ENCODE measurements at places on chromosomes 2 and 18.

DNA sequence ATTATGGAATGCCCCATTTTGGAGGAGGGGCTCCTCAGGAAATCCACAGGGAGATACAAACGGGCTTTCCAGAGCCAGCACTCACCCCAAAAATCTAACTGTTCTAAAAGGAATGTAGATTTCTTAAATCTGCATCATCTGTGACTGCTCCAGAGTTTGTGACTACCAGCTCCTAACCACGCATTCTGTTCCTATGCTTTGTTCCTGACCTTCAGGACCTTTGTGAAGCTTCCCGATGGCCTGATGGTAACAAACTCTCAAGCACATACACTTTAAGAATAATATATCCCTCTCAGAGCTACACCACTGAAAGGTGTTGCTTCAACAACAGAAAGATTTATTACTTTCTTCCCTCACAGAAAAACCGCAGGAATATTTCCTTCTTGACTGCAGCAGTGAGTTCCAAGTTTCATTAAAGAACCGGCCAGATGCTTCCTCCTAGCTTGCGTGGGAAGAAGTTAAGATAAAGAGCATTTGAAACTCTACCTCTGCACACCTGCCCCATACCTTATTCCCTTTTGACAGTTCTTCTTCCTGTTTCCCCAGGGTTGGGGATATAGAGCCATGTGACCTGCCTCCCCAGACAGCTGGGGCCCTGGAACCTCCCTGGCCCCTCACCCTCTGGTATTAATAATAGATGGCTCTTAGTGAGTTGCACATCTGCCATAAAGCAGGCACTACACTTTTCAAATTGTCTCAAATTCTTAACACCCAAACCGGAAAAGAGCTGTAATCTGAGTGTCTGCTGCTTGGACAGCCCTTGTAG, 40.2 kb upstream of the EML4 start:
- DNase-seq = peak; percentile 32

- DNase-seq = no peak
Measured at GRCh38 chr2:120740375-120740764, 4.7 kb downstream of the GLI2 start.

DNA sequence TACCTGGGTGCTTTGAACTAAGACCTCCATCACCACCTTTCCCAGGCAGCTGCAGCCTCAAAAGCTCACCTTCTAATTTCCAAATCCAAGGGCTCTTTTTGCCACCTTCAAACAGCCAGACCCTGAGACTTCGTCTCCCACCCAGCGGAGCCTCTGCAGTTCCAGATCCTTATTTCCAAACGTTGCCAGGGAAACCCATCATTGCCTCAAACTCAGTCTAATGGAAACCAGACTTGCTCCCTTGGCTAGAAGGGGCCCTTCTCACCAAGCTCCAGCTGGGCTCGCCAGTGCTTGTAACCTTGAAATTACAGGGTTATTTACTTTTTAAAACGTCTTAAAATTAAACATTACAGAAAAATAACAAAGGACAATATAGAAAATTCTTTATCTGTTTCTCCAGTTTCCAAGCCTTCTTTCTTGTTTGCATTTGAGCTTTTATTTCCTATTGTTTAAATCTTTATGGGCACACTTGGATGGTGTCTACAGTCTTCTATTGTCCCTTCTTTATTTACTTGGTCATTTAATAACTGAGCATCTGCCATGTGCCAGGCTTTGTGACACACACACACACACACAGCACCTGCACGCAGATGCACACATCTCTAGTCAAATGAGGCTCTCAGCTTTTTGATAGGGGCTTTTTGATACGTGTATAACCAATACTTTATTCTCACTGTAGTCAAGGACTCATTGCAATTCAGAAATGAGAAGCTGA, 36.1 kb downstream of the TRPM8 start:
- peak; percentile 90 for DNase-seq

DNA sequence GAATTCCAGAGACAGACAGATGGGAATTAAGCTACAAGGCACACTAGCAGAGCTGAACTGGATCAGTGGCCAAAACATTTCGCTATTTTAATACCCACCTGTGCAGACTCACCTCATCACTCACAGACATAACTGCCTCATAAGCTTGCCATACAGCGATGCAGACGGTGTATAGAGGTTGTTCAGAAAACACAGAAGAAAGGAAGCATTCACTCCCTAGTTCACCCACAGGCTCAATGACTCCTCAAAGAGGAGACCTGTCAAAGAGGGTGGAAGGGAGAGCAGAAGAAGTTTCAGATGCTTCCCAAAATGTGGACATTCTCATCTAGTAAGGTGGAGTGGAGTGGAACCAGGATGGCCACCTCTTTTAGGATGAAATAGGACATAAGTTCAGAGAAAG, 81.7 kb upstream of the SPHKAP start:
- no peak for DNase-seq

DNA sequence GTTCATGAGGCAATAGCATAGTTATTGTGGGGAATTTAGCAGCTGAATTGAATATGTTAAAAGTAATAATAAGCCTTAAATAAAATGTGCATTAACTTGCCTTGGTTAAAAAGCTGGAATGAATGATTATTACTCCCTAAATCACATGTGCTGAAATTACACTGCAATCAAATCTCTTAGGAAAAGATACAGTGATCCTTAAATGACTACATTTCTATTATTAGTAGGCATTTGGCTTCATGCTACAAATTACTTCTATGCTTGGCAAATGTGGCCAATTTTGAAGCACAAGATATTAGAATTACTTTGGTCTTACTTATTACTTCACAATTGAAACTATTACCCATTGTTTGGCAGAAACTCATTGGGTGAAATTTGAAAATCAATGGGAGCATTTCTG, 5.4 kb downstream of the RND3 start:
- no peak for DNase-seq

DNA sequence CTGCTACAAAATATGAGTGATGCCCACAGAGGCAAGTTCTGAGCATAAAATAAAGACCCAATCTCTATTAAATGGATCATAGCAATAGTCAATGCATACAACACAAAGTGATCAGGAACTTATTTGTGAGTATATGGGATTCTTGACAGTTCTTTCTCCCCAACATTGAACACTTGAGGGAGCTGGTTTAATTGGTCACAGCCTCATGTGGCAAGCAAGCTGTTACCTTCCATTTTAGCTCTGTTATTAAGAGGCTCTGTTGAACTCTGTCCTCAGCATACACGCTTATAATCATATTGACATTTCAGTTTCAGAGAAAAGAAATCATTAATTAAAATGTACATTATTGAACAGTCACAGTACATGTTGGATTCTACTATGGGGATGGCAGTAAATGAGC, 37.6 kb upstream of the PAX3 start:
- DNase-seq = peak; percentile 32

DNA sequence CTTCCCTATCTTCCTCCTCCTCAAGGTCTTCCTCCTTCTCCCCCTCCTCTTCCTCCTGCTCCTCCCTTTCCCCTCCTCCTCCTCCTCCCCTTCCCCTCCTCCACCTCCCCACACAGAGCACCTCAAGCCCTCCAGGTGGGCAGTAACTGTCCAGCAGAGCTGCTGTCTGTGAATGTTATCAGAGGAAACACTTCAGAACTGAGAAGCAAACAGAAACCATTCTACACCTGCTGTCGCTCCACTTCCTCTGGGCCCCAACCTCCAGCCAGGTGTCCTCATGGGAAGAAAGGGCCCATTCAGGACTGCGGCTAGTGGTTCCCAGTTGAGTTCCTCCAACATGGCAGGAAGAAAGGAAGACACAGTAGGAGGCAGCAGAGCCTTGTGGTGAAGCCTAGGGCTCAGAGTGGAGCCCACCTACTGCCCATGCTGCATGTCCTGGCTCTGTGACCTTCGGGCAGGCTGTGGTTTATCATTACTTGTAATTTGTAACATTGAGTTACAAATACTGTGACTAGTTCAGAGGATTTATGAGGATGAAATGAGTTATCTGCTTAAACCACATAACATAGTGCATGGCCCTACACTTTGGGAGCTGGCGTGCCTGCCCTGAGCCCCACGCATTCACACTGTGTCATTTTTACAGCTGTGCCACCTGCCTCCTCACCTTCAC, 165.9 kb upstream of the ID2 start:
- DNase-seq = peak; percentile 85

GRCh38 chr2:219270055-219270372, 9.2 kb upstream of the DNAJB2 start:
- DNase-seq = no peak

DNA sequence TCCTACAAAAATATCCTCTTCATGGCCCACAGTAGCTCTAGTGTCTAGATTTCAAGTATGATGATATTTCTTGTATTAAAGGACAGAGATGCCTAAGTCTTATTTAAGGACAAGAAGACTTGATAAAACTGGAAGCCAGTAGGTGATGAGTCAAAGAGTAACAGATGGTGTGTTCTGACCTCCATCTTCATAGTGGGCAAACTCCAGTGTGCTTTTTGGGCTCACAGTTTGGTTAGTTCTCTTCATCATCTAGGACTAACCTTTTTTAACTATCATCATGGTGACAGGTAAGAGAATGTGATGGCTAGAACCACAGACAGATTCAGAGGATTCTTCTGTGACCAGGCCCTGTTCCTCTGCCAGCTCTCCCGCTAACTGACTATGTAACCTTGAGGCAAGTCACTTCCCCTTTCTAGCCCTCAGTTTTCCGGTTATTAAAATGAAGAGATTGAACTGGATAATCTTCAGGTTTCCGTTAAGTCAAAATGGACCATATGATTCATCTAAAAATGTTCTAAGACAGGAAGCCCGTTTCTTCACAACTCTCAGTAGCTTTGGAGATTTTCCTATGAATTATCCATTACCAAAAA, 140.3 kb upstream of the RASGRP3 start:
- no peak for DNase-seq

- DNase-seq = no peak
Measured at GRCh38 chr2:126823951-126824350, 74.7 kb upstream of the TEX51 start.

DNA sequence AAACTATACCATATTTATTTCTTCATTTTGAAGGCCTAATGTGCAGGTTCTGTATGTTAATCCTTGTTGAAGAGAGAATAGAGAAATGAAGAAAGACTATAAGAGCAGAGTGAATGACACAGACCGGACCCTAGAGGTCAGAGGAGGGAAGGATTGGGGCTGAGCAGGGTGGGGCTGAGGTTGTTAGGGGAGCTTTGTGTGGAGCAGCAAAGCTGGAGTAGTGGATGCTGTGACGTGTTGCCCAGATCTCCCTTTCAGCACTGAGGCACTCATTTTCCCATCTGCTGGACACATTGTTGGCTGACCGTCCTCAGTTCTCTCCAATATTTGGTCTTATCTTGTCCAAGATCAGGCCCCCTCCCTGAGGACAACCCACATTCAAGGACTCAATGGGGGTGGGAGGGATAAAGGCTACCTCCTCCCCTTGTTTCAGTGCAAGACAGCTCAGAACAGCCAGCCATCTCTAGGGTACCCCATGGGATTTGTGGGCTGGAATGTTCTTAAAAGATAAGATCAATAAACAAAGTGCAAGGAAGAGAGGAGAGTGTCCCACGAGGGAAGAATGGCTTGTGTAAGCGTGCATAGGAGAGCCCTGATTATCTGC, 143.6 kb downstream of the TDRD15 start:
- no peak for DNase-seq

DNA sequence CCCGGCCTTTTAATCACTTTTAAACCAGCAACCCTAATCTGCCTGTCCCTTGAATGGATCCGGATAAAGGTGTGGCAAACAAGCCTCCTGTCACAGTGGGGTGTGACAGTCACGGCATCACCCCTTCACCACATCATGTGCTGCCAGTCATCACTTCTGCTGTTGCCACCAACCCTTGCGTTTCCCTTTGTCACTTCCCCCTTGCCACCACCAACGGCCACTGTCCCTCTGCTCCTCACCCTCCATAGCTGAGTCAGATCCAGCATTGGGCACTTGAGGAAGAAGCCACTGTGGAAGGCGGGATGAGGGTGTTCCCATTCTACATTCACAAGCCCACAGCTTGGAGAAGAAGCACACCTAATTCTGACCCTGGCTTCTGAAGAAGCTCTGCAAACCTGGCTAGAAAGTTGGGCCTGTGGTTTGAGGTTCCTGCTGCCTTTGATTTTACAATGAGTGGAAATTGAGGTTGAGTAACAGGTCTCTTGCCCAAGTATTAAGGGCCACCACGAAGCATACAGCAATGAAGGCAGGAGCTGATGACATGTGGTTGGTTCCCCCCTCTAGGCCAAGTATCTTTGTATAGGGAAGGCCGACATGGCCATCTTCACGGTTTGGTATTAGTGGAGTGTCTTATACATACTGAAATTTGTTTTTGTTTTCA, 22.9 kb upstream of the DARS1 start:
- no peak for DNase-seq

GRCh38 chr2:104914509-104914908, 60.6 kb downstream of the POU3F3 start:
- DNase-seq = no peak

DNA sequence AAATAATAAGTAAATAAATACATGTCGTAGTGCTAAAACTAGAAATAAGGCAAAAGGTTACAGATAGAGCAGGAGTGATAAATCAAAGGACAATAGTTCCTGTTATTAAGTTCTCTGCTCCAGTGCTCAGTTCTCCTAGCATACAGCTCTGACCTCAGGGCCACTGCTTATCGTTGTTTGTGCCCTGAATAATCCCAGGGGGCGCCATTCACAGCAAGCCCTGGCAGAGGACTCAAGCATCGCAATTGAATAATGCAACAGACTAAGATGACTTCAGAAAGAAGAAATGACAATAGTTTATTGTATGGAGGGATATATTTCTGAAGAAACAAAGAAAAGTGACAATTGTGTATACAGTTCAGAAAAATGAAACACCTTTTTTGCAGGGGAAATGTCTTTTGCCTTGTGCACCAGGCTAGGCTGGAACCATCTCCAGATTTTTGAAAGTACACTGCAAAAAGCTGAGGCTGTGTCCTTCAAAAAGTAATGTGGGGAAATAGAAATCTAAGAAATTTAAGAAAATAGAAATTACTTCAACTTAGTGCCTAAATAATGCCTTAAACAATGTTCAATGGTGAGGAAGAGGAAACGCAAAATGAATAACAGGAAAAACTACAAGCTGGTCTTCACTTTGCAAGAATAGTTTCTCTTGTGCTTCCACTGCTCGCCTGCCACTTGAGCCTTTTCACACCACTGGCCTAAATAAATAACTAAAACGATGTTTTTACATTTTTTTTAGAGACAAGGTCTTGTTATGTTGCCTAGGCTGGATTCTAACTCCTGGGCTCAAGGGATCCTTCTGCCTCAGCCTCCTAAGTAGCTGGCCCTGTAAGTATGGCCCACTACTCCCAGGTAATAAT, 19.0 kb upstream of the CCNYL1 start:
- peak; percentile 2 for DNase-seq

GRCh38 chr2:147351784-147352183, 493.0 kb upstream of the ACVR2A start:
- DNase-seq = peak; percentile 8

DNA sequence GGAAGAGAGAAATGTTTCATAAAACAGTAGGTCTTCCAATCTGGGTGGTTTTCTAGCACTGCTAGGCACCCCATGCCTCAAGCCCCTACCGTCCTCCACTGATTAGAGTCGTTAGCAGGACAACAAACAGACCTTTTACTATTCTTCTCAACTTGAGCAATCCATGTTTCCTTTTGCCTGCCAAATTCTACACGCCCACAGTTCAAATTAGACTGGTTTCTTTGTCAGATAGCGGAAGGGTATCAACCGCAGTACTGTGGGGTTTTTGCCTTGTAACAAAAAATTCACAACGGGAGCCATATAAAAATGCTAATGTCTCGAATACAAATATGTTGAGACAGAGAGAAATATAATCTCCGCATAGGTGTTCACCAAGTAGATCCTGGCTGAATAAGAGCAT, 59.9 kb downstream of the VIT start:
- DNase-seq = no peak

Data from NCI-H1417 (cell line).